Stimulated activated CD4-positive, alpha-beta T cell treated with anti-CD3 and anti-CD28 coated beads, TNF-alpha, amount 100 ng/mL, for 1 hour (primary cell): ENCODE measurements at places on chromosomes 12 and 14.

DNA sequence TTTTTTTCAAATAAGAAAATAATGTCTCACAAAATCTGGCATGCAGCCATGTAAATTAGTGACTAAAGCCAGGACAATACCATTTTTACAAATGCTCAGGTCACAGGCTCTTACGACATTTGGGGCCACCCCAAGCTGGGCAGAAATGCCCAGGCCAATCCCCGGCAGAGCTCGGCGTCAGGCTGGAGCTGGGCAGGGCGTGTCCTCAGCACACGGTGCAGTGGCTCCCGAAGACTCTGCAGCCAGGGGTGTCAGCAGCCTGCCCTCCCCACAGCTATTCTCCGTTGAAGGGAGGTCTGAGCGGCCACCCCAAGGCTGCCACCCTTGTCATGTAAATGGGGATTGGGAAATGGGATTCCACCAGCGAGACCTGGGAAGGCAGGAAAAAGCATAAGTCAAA, 158.6 kb downstream of the DICER1 start:
- DNase-seq, result no peak

GRCh38 chr12:46555406-46555852, 182.9 kb upstream of the SLC38A2 start:
- DNase-seq, result no peak

- no peak for DNase-seq
These were observed 11.6 kb upstream of the RAN start for GRCh38 chr12:130860311-130860710.

DNA sequence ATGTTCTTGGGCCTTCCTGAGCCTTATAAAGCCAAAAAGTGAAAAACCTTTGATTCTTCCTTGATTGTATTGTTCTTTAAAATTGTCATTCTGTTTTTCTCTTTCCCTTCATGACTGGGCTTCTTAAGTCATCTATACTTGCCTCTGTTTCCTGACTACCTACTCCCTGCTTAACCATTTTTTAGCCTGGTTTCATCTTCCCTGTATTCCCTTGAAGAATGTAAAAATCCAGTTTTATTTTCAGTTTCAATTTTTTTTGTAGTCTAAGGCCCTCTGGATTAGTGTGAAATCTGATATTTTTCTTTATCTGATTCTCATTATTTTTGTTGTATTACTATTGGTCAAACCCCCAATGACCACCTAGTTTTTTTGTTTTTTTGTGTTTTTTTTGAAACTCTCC, 46.3 kb downstream of the APAF1 start:
- no peak for DNase-seq

- DNase-seq, result no peak
These were observed 8.7 kb upstream of the GPR19 start for GRCh38 chr12:12704593-12705230.

DNA sequence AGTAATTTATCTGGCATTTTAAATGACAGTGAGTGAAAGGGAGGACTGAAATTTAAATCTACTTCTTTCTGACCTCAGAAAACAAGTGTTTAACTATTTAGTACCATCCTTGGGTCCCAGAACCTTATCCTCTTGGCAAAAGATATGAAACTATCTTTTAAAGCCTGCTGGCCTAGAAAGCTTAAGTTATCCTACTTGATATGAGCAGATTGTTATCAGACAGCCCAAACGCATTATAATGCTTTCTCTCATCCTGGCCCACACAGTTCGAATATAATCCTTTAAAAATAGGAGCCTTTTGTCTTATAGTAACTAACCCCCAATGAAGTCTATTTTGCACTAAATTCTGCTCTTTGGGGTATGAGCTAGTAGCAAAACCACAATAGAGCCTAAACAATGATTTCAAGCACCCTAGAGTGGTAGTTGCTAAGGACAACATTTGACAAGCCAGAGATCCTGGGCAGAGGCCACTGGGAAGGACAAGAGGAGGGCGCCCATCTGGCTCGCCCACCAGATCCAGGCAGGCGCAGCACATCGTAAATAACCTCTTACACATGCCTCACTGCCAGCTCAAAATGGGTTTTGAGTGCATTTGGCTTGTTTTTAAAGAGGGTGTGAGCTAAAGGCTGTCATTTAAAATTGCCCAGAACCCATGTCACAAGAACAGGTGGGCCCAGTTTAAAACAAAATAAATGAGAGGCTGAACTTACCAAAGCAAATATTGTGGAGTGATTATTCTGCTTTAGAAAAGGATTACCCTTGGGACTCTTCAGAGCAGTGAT, 37.7 kb upstream of the CRY1 start:
- DNase-seq, result no peak

GRCh38 chr14:96166461-96167223, 38.0 kb upstream of the BDKRB2 start:
- no peak for DNase-seq

GRCh38 chr12:85007836-85008235, 28.2 kb downstream of the TSPAN19 start:
- no peak for DNase-seq

DNA sequence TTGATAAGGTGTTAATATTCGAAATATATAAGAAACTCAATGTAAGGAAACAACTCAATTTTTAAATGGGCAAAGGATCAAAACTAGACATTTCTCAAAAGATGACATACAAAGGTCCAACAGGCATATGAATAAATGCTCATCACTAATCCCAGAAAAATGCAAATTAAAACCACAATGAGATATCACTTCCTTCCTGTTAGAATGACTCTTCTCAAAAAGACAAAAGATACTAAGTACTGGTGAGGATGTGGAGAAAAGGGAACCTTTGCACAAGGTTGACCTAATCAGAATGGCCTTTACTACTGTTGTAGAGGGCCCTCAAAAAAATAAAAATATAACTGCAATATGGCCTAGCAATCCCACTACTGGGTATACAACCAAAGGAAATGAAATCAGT, 383.4 kb downstream of the KCNH5 start:
- DNase-seq, result no peak

DNA sequence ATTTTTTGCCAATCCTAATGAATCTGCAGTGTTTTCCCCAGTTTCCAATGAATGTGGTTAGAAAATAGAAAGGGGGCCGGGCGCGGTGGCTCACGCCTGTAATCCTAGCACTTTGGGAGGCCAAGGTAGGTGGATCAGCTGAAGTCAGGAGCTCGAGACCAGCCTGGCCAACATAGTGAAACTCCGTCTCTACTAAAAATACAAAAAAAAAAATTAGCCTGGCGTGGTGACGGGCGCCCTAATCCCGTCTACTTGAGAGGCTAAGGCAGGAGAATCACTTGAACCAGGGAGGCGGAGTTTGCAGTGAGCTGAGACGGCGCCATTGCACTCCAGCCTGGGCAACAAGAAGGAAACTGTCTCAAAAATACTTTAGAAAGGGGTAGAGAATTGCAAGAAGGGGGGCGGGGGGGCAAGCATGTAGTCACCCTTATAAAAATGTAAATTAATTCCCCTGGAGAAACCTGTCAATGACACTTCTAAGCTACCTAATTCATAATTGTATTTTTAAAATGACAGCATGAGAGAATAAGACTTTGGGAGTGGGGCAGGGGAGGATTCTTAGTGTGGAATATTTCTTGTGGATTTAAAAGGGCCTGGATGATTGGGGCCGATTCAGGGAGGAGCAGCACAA, 1.7 kb downstream of the KLHDC2 start:
- no peak for DNase-seq

- no peak for DNase-seq
These were observed 67.0 kb downstream of the CRADD start for GRCh38 chr12:93743999-93744689.

- DNase-seq, result no peak
These were observed 1.1 kb downstream of the LRP1 start for GRCh38 chr12:57129321-57129842.

- DNase-seq, result no peak
These were observed 99.3 kb downstream of the RAD51B start for GRCh38 chr14:67918838-67919237.

GRCh38 chr12:68780731-68781130, 27.2 kb upstream of the MDM2 start:
- DNase-seq, result no peak

DNA sequence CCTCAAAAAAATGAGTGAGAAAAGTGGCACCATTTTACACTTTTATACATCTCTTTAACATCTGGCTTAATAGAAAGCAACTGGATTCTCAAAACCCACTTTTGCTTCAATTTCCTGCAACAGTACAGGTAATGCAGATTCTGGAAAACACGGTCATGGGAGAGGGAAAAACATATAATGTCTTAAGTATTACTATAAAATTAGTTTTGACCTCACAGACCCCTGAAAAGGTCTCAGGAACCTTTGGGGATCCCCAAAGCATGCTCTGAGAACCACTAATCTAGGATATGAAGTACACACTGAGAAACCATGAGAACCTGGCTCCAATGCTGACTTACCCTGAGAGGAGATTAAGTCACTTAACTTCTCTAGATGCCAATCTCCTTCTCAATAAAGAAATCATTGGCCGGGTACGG, 64.7 kb downstream of the PPP2R5E start:
- no peak for DNase-seq

DNA sequence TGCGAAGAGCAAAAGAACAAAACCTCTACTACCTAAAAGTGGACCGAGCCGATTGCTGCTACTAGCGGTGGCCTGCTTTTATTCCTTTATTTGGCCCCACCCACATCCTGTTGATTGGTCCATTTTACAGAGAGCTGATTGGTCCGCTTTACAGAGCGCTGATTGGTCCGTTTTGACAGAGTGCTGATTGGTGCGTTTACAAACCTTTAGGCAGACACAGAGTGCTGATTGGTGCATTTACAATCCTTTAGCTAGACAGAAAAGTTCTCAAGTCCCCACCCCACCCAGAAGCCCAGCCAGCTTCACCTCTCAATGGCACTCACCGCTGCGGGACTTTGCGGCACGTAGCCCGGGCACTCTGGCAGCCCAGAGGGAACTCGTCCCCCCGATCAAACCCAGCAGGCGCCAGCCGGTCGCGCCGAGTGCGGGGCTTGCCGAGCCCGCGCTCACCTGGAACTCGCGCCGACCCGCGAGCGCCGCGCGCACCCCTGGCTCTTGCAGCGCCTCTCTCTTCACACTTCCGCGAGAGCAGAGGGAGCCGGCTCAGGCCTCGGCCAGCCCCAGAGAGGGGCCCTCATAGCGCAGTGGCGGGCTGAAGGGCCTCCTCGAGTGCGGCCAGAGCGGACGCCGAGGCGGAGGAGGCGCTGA, 8.7 kb upstream of the FGD4 start:
- DNase-seq, result no peak

DNA sequence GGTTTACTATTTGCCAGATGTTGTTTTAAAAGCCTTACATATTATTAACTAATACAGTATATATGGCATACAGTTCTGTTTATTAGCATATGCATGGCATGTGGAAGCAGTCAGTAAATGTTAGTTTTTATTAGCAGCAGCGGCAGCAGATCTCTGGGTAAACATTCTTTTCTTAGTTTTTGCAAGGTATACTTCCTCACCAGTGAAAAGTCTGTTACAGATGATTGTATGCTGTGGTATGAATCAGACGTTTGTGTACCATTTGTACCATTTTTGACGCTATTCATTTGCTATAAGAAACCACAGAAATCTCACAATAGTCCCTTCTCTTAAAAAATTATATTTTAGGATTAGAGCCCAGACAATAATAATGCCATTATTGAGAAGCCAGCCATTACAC, 17.8 kb downstream of the STK38L start:
- DNase-seq, result no peak

GRCh38 chr12:65868133-65868705, 43.9 kb downstream of the HMGA2 start:
- DNase-seq, result no peak

DNA sequence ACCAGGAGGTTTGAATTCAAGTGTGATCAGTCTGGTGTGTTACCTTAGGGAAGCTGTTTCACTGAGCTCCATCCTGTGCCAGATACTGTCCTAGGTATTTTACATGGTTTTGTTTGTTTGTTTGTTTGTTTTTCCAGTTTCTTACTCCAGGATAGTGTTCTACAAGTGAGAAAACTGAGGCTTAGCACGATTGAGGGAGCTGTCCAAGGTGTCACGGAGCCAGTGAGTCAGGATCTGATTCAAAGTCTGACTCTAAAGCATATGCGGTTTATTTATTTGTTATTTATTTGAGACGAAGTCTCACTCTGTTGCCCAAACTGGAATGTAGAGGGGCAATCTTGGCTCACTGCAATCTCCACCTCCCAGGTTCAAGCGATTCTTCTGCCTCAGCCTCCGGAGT, 79.7 kb upstream of the GNG2 start:
- no peak for DNase-seq

DNA sequence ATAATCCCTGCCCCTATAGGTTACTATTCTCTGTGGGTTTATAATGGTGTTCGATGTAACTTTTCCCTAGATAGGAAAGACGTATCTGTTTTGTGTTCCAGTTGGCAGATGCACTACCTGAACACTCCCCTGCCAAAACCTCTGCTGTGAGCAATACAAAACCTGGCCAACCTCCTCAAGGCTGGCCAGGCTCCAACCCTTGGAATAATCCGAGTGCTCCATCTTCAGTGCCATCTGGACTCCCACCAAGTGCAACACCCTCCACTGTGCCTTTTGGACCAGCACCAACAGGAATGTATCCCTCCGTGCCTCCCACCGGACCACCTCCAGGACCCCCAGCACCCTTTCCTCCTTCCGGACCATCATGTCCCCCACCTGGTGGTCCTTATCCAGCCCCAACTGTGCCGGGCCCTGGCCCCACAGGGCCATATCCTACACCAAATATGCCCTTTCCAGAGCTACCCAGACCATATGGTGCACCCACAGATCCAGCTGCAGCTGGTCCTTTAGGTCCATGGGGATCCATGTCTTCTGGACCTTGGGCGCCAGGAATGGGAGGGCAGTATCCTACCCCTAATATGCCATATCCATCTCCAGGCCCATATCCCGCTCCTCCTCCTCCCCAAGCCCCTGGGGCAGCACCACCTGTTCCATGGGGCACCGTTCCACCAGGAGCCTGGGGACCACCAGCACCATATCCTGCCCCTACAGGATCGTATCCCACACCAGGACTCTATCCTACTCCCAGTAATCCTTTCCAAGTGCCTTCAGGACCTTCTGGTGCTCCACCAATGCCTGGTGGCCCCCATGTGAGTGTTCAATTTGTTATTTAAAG, 11.3 kb downstream of the MAPK1IP1L start:
- DNase-seq, result no peak

DNA sequence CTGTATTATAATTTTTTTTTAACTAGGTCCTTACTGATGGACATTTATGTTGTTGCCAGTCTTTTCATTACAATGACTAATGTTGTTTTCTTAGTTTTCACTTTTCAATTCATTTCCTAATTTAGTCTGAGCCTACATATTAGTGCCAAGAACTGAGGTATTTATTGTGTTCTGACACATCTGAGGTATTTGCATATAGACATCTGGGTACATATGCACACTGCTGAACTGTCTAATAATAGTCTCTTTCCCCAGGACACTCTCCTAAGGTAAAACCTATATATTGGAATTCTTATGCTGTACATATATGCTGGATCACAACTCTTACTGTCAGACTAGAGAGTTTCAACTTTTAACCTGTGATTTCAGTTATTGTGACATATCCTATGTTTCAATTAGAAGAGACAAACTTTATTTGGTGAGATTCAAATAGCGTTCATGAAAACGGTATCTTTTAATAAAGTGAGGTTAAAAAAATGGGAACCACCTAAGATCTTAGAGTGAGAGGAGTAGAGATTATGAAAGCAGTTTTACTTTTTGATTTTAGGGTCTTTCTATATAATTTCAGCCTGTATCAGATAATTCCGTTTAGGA, 263.2 kb downstream of the RAD51B start:
- DNase-seq, result no peak
